ENCODE measurements at places on chromosomes 3 and 15.

DNA sequence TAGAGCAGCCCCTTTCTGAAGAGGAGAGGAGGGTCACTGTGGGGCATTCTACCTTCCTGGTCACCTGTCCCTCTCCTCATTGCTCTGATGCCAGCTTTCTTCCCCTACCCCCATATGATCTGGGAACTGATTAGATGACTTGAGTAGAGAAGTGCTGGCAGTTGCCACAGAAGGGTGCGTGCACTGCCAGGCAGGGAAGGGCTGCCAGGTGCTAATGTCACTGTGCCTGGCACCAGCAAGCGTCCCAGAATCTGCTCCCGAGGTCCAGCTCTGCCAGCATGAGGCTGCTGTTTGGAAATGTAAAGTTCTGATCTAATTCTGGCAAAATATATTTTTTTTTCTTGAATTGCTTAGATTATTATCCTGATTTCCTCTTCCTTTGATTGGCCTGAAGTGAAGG is 52.8 kb downstream of the PPM1L start:
- no peak for DNase-seq

DNA sequence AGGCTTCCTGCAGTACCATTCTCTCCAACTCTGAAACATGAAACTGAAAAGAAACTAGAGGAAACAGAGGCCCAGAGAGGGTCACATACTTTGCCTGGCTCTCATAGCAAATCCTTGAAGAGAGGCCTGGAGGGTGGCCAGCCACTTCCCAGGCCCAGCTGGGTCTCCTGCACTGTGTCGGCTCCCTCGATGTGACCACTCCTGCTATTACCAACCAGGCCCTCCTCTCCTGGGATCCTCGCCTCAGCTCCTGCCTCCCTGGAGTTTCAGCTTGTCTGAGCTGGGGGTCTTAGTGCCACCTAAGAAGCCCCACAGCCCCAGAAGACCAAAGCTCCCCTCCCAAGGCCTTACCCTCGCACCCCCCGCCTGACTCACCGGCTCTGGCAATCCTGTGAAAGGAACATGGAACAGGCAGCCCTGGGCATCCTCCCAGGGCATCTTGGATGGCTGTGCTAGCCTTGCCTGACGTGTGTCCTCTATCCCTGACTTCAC is 4.6 kb downstream of the LOXL1 start:
- DNase-seq: no peak

GRCh38 chr3:177104299-177104992 is 92.8 kb downstream of the TBL1XR1 start:
- no peak for DNase-seq

- DNase-seq: no peak
These were observed 222.7 kb upstream of the NAALADL2 start for GRCh38 chr3:174636451-174636850.

DNA sequence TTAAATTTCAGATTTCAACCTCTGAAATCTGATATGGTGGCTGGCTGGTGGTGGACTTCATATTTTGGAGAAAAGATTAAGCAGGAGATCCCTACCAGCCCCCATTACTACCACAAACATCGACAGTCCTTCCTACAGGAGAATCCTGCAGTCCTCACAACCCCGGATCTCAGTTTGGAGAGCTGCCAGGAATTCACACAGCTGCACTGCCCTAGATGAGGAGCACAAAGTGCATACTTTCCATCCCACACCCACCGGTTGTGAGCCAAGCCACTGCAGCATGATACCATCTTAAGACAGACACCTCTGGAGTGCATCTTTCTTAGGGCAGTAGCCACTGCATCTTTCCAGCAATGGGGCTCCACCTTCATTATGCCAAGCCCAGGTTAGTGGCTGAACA is 185.5 kb upstream of the GPR149 start:
- no peak for DNase-seq

DNA sequence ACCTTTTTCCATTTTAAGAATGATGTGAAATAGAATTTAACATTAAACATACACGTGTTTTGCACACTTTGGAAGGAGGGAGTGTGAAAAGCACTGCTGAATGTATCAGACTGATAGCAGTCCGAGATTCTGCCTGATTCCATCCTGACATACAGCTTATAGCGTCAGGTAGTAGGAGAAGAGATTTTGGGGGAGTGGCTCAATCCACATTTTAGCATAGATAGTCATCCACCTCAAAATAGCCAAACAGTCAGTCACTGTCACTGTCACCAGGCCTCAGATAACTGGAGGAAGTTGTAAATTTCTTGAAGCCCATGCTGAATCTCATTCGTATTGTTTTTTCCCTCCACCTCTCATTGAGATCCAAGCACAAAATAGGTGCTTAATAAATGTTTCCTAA is 35.4 kb upstream of the ARHGEF26 start:
- DNase-seq: no peak

GRCh38 chr3:104437891-104438290 is 928.8 kb upstream of the ALCAM start:
- peak; percentile 43 for DNase-seq
